HS-5 (cell line): ENCODE measurements at places on chromosomes 6 and 20.

DNA sequence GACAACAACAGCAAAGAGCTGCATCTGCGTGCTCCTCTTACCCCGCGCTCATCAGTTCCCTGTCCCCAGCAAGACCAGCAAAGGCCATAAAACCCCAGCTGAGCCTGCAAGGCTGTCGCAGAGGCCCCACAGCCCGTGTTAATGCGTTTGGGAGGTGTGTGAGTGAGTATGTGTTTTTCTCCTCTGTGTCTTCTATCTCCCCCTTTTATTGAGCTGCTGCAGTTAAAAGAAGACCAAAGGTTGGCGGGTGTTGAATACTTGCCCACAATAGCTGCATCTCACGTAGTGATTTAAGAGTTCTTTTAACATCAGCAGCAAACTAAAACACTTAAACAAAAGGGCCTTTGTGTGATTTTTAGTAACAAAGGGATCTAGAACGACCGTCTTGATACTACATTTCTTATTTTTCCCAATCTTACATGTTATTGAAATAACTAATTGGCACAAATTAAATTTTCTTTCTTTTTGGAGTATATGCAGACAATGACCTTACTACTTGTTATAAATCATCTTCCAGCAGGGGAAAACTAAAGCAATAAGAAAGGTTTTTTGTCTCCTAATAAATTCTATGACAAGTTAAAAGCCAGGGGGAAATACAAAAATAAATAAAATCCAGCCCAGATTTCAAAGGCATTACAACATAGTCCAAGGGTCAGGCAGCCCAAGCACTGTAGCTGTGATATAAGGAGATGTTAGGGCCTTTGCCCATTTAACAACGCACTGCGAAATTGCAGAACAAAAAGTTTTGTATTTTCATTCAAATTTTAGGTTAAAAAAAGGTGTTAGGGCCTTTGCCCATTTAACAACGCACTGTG lies 27.2 kb upstream of the CNKSR3 start:
- no peak for DNase-seq

DNA sequence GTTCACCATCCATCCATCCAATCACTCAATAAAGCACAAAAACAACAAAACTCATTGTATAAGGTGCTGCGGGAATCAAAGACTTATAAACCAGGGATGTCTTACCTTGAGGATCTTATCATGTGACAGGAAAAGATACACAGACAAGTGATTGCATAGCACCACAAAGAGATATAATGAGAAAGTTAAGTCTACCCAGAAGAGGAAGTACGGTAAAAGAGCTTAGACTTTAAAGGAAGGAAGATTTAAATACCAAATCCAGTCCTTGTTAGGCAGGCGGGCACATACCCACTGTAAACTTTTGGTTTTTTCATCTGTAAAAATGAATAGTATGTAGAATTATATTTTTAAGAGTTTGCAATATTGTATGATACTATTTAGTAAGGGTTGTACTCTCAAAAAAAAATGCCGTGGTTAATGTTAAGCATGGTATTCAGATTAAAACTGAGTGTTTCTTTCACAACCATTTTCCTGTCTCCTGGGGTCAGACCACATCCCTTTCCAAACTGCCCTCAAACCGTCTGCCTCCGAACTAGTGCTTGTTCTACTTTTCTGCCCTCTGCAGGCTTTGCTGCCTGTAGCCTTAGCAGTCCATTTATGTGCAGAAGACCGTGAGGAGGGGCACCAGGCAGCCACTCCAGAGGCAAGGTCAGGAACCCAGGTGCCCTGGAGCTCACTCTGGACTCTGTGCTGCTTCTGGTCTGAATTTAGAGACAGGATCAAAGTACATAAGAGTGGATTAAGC lies 179.5 kb upstream of the SYNDIG1 start:
- DNase-seq, result no peak

- DNase-seq, result no peak
Observed at GRCh38 chr20:19056909-19057308, 155.5 kb upstream of the SLC24A3 start.

GRCh38 chr6:25027221-25027916 lies 91.6 kb upstream of the RIPOR2 start:
- no peak for DNase-seq

GRCh38 chr6:44649365-44650025 lies 262.0 kb downstream of the CDC5L start:
- no peak for DNase-seq

- DNase-seq, result no peak
Observed at GRCh38 chr6:8608737-8609136, 173.4 kb upstream of the SLC35B3 start.

DNA sequence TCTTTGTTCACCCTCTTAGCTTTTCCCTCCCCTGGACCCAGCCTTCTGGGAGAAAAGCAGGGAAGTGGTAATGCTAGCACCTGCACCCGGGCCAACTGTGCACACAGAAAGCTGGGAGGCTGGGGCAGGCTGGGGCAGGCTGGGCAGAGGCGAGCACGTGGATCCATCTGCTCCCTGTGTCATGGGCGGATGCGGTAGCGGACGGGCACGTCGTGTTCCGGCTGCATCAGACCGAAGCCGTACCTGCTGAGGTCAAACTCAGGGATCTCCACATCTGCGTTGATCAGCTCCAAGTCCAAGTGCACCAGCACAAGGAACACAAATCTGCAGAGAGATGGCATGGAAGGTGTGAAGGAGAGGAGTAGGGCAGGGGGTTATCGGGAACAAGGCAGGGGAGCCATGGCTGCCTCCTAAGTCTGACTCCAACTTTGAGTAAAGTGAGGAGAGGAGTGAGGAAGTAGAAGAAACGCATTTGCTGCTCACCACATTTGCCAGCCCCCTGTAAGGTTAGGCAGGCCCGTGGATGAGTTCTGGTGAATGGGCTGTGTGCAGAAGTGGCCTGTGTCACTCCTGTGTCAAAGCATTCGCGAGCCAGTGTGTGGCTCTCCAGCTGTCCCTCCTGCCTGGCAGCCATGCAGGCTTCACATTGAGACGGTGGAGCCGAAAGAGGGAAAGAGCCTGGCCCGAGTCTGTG lies 25.4 kb upstream of the KCNB1 start:
- DNase-seq, result no peak

DNA sequence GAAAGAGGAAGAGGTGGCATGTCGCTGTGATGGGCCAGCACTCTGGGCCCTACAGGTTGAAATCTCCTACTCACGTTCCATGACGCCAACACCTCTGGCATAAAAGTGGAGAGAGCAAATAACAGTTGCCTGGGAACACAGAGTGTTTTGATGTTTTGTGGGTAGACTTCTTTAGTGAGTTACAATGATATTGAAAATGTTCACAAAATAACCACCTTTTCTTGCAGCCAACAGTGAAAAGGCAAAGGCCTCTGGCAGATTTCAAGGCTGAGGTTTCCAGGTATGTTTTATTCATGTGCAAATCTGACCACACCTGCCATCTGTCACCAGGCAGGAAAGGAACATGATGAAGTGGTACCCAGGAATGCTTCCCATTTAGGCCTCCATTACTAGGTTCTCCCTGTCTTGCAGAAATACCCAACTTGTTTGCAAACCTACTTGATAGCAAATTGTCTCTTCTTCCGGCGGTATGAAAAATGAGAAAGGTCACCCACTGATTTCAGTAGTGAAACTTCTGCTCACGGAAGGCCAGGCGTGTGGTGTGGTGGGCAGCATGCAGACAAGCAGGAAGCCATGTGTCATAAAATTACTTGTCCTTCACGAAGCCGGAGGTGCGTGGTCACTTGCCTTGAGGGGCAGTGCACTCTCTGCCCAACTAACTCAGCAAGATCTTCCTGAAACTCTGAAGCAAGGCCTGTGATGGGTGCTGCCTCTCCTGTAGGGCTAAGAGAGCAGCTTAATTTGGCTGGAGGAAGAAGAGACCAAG lies 299.1 kb upstream of the PRDM1 start:
- DNase-seq, result no peak
